ENCODE measurements at places on chromosomes 11 and 22.

GRCh38 chr11:114426280-114426679, 13.0 kb upstream of the REXO2 start:
- no peak for DNase-seq

- DNase-seq, result no peak
Measured at GRCh38 chr11:36265793-36266628, 23.2 kb downstream of the COMMD9 start.

DNA sequence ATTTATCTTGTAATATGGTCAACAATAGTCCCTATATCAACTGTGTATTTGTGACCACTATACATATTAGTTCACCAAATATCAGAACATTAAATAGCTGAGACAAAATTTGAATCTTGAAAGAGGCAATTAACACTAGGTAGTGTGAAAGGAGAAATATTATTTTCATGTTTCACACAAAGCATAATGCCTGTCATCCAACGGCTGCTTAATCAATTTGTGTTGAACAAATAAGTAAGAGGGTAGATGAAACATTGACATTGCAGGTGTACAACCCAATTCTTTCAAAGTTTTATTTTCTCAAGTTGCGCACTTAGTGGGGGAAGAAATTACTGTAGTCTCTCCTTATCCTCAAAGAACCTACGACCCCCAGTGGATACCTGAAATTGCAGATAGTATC, 3.4 kb upstream of the OR8I2 start:
- DNase-seq, result no peak

GRCh38 chr11:95577716-95578460, 211.7 kb downstream of the FAM76B start:
- DNase-seq, result no peak

GRCh38 chr22:30492144-30492543, 13.4 kb downstream of the SEC14L4 start:
- no peak for DNase-seq

DNA sequence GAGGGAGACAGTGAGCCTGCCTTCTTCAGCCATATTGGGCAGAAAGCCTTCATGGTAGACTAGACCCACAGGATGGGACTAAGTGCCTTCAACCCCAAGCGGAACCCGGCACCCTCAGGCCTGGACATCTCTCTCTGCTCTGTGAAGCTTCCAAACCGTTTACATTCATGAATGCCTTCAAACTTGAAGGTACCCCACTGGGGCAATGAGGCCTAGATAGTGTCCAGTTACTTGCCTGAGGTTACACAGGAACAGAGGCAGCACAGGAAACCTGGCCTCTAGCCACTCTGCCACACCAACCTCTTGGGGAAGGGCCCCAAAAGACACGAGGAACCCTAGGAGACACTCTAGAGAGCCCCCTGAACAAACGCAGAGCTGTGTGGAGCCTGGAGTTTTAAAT, 14.5 kb upstream of the CYP2R1 start:
- no peak for DNase-seq

GRCh38 chr22:48845356-48845936, 982.2 kb downstream of the BRD1 start:
- DNase-seq, result no peak

DNA sequence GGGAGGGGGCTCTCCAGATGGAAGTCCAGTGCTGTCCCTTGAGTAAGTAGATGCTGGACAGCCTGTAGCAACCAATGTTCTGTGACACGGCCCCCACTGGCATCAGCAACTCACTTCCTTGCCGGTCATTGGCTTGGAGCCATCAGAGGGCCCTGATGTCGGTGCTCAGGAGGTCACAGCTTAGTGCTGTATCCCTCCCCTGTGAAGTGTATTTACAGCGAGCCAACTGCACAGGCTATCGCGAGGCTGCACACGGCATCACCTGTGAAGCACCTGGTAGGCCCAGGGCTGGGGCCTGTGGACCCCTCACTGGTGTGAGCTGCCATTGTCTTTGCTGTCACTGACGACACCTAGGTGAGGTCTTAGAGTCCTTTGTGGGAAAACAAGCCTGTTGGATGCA, 13.4 kb upstream of the ACR start:
- DNase-seq, result no peak

GRCh38 chr22:41939981-41940831, 6.7 kb downstream of the CENPM start:
- no peak for DNase-seq

- no peak for DNase-seq
Measured at GRCh38 chr22:25057013-25057881, 104.7 kb downstream of the KIAA1671 start.

GRCh38 chr11:74321487-74322188, 10.2 kb upstream of the P4HA3 start:
- DNase-seq, result no peak

DNA sequence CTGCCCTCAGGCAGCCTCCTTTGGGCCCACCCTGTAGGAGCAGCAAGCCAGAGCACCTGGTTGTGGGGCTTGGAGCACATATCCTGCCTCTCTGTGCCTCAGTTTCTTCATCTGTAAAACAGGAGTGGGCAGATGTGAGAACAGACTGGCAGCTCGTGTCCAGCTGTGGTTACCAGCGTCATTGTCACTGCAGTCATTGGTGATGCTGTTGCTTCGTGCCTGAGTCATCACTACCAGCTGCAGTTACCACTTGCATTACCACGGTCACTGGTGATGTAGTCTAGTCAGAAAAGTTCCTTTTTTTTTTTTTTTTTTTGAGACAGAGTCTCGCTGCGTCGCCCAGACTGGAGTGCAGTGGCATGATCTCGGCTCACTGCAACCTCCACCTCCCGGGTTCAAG, 20.4 kb downstream of the RSPH14 start:
- no peak for DNase-seq

DNA sequence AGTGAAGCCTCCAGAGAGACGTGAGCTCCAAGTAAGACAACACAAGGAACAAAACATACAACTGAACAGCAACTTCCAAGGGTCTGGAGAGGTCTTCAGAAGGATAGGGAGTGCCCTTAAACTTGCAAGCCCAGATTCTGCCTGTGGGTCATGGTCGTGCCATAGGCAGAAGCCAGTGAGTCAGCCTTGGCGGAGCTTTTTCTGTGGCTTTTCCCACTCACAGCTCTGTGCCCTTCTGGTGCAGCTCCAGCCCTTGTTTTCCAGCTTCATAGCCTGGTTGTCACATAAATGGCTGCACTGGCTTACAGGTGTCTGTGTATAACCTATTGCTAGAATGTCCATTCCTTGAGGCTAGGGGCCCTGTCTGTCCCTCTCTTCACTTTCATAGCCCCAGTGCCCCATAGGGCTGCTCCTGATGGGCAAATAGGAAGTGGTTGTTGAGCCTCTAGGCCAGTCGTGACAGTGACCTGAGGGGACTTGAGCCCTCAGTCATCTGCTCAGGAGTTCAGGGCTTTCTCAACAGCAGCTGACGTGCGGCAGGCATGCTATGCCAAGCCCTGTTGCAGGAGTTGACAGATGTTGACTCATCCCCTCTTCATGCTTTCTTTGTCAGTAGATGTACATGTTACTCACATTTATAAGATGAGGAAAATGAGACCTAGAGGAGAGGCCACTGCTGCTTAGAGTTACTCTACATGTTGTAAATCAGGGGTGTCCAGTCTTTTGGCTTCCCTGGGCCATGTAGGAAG, 7.4 kb downstream of the MED15 start:
- DNase-seq, result no peak

DNA sequence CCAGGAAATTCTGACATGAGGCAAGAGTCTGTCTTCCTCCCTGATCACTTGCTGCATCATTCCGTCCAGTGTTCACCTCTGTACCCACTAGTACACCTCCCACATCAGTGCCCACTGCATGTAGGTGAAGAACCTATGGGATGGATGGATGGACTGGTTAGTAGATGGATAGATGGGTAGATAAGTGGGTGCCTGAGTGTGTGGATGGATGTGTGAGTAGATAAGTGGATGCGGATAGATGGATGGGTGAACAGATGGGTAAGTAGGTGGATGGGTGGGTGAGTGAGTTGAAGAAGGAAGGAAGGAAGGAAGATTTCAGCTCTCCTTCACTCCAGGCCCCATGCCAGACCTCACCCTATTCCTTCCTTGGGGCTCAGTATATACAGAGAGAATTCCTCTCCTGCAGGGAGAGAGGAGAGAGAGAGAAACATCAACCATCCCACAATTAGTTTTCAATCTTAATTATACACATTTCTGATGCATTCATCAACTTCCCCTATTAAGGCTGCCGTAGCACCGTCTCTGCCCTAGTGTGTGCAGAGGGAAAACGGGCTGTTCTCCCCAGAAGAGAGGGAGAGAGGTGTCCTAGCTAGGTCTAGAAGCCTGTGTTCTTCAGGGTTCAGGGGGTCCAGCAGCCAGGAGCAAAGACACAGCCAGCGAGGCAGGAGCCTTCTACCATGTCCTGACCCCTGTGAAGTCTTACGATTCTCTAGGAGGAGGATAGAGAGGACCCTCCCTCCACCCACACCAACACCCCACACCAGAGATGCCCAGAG, 125.3 kb downstream of the BUD13 start:
- no peak for DNase-seq

DNA sequence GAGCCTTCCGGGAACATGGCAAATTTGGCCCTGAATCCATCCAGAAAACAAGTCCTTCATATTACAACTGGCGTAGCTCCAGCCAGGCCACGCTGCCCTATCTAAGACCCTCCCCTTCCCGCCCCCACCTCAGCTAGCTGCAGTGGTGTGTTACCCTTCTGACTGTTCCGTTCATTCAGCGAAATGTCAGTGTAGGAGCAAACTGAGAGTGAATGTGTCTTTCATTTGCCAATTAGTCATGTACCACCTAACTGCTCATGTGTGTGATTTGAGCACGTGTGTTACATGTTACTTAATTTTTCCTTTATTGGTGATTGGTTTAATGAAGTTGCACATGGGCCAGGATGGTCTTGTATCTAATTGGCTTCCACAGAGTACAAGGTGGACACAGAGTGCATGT, 34.8 kb upstream of the POU2AF1 start:
- no peak for DNase-seq

- no peak for DNase-seq
Measured at GRCh38 chr11:134905517-134905916, 493.5 kb upstream of the B3GAT1 start.

DNA sequence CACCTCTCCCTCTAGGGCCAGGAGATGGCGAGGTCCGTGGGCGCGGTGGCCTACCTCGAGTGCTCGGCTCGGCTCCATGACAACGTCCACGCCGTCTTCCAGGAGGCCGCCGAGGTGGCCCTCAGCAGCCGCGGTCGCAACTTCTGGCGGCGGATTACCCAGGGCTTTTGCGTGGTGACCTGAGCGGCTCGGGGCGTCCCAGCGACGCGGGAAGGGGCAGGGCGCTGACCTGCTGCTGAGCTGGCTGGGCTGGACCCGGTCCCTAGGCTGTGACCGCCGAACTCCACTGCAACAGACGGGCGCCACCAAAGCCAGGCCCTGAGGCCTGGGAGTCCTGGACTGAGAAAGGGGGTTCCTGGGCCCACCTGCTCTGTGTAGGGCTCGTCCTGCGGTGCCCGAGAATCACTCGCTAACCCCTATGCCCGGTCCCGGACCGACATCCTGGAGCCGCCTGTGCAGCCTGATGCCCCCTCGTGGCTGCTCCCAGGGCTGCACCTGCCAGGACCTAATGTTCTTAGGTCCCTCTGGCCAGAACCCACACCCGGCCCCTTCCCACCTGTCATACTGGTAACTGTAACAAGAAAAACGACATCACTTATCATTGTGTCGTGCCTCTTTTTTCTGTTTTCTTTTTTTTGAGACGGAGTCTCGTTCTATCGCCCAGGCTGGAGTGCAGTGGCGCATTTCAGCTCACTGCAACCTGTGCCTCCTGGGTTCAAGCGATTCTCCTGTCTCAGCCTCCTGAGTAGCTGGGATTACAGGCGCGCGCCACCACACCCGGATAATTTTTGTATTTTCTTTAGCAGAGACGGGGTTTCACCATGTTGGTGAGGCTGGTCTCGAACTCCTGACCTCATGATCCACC, 15.0 kb downstream of the RHOD start:
- no peak for DNase-seq

DNA sequence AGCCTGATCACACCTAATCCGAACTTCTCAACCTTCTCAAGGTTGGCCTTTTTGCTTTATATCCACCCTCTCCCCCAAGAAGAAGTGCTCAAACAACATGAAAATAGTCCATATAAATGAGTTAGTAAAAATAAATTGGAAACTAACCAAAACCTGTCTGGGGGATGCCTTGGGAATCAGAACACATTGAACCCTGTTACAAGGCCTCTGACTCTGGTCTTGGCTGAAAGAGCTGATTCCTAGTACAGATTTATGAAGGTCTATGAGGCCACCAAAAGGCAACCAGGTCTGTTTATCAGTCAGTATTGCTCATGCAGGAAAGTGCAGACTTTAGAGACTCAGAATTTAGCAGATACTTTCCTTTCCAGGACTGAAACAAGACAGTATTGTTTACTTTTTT, 49.7 kb downstream of the NRXN2 start:
- DNase-seq, result no peak

DNA sequence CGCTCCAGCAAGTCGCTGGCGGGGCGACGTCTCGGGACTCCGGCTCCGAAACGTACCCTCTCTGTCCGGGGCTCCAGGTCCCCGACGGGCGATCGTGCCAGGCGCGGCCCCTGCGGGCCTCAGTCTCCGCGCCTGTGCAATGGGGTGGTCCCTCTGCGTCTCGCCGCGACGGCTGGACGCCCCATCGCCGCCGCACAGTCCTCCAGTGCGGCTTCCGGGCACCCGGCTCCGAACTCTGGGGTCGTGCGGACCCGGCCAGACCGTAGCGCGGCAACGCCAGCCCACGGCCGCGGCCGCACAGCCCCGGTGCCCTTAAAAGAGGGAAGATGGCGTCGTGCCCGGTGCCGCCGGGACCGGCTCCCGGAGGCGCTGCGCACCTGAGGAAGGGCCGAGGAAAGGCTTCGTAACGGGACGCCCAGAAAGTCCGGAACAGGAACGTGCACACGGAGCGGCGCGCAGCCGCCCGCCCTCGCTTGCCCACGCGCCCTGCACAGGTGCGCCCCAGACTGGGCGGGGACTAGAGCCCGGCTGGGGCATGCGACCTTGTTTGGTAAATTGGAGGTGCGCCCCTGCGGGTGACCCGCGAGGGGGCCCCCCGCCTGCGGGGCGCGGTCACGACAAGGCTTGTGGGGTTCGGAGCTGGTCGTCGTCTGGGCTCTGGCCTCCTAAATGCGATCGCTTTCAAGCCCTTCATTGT, 525 bp downstream of the BIK start:
- no peak for DNase-seq

DNA sequence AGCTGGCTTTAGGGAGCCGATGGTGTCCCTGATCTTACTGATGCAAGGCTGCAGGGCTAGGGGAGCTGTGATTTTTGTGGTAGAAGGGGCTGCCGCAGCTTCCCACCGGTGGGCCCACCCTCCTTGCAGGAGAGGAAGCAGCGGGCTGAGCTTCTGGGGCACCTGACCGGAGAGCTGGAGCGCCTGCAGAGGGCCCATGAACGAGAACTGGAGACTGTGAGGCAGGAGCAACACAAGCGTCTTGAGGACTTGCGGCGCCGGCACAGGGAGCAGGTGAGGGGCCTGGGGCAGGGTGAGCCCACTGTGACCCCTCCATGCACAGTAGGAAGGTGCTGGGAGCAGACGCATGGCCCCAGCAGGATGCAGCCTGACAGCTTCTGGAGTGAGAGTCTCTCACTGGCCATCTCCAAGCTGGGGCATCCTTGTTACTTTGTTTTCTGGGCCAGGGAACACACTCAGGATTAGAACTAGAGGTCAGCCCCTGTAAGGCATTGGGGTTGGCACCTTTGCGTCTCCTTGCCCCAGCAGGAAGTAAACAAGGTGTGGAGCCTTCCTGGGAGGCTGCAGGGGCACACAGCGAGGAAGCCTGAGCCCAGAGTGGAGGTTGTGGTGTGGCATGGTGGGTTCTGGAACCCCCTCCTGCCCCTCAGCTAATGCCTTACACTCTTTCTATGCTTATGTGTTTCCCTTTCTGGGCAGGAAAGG, 66.7 kb downstream of the CEP164 start:
- DNase-seq, result no peak

- DNase-seq, result no peak
Measured at GRCh38 chr11:28133146-28133545, 25.0 kb downstream of the METTL15 start.
